ENCODE measurements at places on chromosomes 7 and 10. TPM values are rescaled to one million over a fixed set of nuclear protein-coding genes. Genes with fewer than 3 reads are reported as not detected.

GRCh38 chr7:137360087-137360679 is 16.6 kb upstream of the PTN start:
- no peak for DNase-seq

DNA sequence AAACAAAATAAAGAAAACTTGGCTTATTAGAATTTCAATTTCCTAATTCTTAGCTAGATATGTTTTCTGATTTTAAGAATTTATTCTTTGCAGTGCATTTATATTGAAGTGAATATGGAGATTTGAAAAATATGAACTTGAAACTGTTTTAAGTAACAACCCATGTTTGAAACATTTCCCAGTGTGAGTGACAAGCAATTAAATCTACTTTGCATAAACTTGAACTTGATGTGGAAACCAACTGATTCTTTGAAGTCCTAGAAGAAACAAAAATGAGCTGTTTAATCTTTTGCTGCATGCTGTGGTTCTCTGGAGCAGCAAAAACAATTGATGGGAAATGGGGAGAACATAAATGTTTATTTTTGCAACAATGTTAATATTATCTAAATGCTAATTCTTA is 430.2 kb downstream of the ARL4A start:
- DNase-seq: no peak

- no peak for DNase-seq
Measured at GRCh38 chr10:61301575-61301974, 151.6 kb downstream of the TMEM26 start.

- DNase-seq: peak; percentile 73
Measured at GRCh38 chr10:17003151-17003550, 126.5 kb downstream of the CUBN start.

GRCh38 chr10:72285972-72286521 is 12.3 kb downstream of the DDIT4 start:
- DNase-seq: no peak

- no peak for DNase-seq
Measured at GRCh38 chr10:79280956-79281355, 66.3 kb upstream of the PPIF start.

DNA sequence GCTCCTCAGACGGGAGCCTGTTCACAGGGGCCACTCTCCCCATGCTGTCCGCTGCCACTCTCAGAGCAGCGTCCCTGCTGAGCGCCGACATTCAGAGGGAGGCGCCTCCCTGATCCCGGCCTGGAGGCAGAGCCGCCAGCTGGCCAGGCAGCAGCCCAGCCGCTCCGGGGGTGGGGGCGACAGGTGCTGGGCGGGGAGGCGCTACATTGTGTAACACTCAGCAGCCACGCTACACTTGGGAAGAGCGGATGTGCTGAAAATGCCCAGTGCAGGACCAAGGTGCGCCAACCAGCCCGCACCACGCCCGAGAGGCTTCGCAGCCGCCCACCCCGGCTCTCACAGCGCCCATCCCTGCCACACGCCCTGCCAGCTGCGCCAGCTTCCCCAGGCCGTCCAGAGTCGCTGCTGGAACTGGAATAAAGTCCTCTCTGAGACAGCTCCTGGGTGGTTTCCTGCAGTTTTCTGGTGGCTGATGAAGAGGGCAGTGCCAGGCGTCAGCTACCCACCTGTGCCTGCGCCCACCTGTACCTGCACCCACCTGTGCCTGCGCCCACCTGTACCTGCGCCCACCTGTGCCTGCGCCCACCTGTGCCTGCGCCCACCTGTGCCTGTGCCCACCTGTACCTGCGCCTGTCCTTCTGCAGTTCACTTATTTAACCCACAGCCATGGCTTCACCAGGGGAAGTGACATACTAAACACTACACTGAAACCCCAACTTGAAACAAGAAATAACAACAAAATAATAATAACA is 25.7 kb downstream of the STK32C start:
- DNase-seq: no peak

FGFBP3 gene
- 1.2 TPM for total RNA-seq

DNA sequence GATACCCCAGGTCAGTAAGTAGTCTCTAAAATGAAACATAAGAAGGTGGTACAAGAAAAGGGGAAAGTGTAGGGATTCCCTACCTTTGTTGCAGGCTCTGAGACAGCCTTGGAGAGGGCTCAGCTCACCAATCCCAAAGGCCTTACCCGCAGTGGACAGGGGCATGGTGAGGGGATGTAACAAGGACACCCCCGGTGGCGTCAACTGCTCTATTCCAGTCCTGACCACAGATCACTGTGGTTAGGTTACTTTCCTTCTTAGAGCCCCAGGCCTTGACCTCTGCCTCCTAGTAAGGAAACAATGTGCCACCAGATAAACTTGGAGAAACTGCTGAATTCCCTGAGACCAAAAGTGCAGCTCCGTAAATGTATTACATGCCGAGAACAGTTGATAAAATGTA is 17.5 kb downstream of the PLXNA4 start:
- DNase-seq: no peak

DNA sequence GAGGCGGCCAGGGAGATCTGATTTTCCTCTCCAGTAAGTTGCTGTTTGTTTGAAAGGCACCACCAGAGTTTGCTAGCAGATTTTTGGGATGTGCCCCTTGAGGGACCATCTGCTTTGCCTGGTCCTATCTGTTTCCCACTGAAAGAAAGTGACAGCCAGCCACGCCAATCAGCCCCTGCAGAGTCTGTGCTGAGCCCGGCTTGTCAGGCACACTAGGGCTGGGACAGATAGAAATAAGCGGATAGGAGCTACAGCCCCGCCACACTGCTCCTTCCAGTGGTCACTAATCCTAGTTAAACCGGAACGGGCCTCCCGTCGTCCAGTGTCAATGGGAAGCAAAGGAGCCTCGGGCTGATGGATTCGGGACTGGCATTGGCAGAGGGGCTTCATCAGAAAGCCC is 161.9 kb upstream of the PRR15 start:
- no peak for DNase-seq

RHBDD2 gene
- total RNA-seq: 30.1 TPM

DNA sequence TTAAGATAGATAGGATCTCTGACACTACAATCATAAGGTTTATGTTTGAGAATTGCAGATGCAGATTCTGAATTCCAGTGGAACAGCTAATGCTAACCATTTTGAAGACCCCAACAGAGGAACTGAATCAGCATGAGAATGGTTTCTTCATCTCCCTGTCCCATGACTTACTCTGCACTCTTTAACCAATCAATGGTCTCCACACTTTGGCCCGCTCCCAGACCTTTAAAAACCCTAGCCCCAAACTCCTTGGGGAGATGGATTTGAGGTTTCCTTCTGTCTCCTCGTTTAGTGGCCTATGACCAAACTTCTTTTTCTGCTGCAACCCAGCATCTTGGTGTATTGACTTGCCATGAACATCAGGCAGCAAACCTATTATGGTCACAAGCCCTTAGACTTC is 804.9 kb downstream of the LRMDA start:
- DNase-seq: no peak

- DNase-seq: no peak
Measured at GRCh38 chr10:73812657-73813056, 1.3 kb upstream of the NDST2 start.

DNA sequence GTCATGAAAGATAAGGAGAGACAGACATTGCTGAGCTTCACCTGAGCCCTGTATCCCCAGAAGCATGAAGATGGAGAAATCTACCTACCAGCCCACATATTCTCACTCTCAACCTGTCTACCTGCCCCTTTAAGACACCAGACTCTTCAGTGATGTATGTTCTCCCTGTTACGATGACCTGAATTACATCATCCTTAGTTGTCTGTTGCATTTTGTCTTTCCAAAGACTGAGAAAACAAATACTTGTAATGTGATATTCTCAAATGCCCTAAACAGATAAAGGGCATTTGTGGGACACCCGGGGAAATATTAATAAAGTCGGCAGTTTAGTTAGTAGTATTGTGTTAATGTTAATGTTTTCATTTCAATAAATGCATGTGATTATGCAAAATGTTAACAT is 305.8 kb upstream of the IGFBP3 start:
- DNase-seq: no peak

DNA sequence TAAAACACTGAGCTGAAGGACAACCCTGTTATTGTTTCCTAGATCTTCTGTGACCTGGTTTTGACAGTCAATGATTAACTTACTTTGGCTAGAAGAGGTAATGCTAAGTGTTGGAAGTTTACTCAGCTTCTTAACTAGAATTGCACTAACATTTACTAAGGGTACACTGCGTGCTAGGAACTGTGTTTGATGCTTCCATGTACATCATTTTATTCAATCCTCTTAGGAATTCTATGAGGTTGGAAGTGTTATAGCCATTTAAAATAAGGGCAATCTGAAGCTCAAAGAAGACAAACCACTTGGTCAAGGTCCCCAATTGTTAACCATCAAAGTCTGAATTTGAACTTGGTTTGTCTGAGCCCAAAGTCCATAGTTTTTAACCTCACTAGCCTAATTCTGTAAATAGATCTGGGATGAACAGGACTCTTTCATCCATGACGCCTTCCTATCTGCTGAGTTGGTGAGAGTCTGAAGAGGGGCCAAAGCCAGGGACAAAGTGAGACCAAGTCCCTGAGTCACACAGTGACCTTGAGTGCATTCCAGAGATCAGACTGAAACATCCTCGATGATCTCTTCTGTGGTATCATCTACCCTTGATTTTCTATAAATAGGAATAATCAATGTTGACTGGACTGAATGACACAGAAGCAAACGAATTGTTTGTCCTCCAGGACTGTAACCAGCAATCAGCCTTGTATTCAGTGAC is 29.2 kb upstream of the ZNRF2 start:
- no peak for DNase-seq

- no peak for DNase-seq
Measured at GRCh38 chr10:30158325-30158960, 99.1 kb upstream of the JCAD start.

BZW2 gene
- total RNA-seq: 84.2 TPM

C10orf62 gene
- total RNA-seq: not detected

DNA sequence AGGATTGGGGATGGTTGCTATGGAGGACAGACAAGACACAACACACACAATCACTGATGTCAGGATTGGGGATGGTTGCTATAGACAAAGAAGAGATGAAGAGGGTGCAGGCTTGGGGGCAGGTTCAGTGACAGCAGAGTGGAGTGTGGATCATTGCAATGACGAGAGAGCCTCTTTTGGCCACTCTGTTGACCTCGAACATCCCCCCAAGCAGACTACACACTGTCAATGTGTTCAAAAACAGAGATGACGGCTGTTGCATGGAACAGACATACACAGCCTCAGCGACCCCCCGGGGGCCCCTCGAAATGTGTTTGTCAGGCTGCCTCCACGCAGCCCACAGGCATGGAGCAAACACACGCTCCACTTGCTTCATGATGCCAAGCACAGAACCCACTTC is 133.0 kb downstream of the PTPRN2 start:
- no peak for DNase-seq

DNA sequence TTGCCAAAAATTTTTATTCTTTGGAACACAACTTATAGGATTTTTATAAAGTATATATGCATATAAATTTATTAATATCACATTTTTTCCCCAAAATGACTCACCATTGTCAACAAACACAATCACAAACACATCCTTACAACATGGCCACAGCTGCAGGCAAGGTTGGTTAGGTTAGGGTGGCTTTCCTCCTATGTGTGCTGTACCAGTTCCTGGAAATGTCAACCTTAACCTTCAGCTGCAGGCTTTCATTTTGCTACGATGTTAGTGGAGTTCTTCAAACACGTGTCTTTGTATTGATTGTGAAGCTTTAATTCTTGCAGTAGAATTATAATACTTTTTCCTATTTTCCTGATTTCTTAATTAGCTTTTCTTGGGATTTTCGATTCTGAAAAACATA is 185.8 kb downstream of the PTEN start:
- DNase-seq: no peak

SPDYE6 gene
- not detected for total RNA-seq

DNA sequence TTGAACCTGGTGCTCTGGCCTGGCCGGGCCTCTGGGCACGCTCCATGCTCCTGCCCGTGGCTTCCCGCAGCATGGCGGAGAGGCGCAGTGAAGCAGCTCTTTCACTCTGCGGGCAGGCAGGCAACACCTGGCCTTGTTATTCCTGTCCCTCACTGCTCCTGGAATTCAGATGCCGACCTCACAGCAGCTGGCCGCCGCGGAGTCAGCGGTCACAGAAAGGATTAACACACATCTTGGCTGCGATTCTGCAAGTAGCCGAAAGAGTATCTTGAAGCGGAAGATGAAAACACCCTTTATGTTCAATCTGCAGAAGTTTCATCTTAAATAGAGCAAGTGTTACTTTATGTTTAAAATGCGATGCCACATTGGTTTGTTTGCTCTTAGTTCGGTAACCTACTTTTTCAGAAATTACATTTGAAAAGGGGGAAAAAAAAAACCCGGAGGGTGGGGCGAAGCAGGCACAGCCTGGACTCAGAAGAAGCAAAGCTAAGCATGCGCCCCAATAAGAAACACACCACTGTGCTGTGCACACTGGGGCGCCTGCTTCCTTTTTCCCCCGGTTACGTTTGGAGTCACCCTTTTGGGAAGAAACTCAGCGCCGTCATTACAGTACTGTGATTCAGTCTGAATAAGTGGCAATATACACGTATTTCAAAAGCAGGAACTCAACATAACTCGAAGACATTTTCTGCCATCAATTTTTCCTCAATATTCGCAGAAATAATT is 42.3 kb downstream of the BRI3 start:
- peak; percentile 17 for DNase-seq

GRCh38 chr7:105992905-105993304 is 29.8 kb downstream of the CDHR3 start:
- no peak for DNase-seq

- DNase-seq: no peak
Measured at GRCh38 chr10:33052263-33052875, 94.3 kb upstream of the ITGB1 start.

DNA sequence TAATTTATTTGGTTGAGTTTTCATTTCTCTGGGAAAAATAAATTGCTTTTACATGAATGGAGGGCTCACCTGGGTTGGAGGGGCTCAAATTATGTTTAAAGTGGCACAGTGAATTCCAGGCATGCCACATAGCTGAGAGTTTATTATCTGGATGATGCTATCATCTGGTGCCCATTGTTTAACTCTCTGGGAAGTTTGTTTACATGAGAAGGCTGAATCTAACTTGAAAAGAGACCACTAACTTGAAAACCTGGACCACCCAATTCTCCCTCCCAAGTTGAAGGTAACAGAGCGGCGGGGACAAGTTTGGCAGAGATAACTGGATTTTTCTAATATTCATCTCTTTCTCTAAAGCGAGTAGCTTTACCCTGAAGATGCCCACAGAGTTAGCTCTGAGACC is 321.5 kb upstream of the GHITM start:
- DNase-seq: no peak

DNA sequence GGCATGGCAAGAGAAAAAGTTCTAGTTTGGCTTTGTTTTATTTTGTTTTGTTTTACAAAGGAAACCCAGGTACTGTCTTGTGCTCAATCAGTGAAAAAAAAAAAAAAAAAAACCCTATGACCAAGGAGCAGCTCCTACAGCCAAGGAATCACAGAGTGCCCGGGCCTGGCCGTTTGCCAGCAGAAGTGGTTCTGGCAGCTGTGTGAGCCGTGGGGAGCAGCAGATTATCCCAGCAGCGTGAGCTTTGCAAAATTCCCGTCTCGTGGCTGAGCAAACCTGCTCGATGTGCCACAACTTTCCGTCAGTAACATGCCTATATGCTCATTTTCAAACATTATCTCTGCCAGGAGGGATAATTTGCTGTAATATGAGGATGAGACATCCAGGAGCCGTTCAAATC is 293.7 kb downstream of the POU6F2 start:
- DNase-seq: no peak

WEE2 gene
- total RNA-seq: not detected
